NCI-H1436 treated with DMSO at 0.1 percent for 48 hours (cell line): ENCODE measurements at places on chromosomes 11 and 22.

DNA sequence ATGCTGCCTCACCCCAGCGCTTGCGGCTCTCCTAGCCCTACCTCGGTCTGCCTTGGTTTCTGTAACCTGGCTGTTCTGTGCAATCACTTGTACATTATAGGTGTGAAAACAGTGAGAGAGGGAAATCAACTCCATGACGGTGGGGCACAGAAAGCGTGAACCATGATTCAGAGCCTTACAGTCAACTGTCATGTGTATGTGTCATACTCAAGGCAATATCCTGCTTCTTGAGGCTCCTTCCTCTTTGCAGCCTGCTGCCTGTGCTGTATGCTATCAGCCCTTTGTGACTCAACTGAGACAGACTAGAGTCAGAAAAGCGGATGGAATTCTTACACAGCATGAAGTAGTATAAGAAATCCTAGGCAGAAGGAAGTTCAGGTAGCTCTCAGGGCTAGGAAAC lies 2.1 kb downstream of the NRIP3 start:
- DNase-seq, result no peak

DNA sequence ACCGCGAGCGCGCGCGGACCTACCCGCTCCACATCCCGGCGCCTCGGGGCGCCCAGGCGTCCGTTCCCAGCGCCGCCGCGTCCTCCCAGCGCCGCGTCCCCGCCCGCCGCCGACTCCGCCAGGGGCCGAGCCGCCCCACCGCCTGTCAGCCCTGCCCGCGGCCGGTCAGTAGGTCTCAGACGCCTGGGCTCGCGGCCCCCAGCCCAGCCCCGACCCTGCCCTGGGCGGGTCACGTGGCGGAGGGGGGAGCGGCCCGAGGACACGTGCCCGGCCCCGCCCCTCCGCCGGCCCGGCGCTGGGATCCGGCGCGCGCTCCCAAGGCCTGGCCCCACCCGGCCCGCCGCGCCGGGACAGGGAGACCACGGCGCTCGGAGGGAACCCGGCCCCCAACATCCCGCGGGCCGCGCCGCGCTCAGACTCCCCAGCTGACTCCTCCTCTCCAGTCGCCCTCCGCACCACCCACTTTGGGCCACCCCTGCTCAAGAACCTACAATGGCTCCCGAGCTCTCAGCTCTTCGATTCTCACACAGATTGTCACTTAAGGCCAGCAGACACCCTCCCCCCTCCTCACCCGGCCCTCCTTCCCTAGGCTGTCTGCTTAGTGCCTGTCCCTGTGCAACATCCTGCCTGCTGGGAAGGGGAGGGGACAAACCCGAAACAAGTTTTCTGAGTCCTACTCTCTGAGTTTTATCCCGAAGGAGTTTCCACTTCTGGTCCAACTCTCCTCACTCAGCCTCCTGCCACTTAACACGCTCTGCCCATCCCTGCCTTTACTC lies at the start of gene RAB3IL1:
RAB3IL1 (minus strand) TSS at position 233 of the 776 bp plus-strand sequence; CDS start at position 34, 199 bp downstream.
- DNase-seq, result no peak

GRCh38 chr11:69916806-69917387 lies 97.7 kb upstream of the FGF3 start:
- no peak for DNase-seq

DNA sequence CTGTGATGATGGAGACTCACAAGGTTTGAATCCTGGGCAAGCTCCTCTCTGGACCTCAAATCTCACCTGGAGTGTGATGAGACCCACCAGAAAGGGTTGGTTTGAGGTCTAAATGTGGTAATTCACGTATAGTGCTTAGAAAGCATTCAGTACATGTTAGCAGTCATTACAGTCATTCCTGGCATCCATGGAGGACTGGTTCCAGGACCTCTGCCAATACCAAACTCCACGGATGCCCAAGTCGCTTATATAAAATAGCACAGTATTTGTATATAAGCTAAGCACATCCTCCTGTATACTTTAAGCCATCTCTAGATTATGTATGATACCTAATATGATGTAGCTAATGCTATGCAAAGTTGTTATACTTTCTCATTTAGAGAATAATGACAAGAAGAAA lies 67.6 kb upstream of the CYP2D6 start:
- no peak for DNase-seq

GRCh38 chr22:29520851-29521250 lies 32.7 kb downstream of the THOC5 start:
- DNase-seq, result no peak

- no peak for DNase-seq
Measured at GRCh38 chr11:8772571-8773519, 90.3 kb downstream of the RPL27A start.

- DNase-seq, result no peak
Measured at GRCh38 chr11:29063630-29064361, 953.0 kb downstream of the KCNA4 start.
